Body of pancreas (tissue), 4 donors: ENCODE measurements at places on chromosomes 16 and 17.

- DNase-seq: no peak
- H3K4me1 ChIP-seq: peaks cover 13% of the 10 kb centered on the region
- no peak overlapping the region for H3K27ac ChIP-seq
- no peaks in the 10 kb centered on the region for H3K27me3 ChIP-seq
Observed at GRCh38 chr16:2865651-2866050, 7.7 kb upstream of the PRSS22 start.

DNA sequence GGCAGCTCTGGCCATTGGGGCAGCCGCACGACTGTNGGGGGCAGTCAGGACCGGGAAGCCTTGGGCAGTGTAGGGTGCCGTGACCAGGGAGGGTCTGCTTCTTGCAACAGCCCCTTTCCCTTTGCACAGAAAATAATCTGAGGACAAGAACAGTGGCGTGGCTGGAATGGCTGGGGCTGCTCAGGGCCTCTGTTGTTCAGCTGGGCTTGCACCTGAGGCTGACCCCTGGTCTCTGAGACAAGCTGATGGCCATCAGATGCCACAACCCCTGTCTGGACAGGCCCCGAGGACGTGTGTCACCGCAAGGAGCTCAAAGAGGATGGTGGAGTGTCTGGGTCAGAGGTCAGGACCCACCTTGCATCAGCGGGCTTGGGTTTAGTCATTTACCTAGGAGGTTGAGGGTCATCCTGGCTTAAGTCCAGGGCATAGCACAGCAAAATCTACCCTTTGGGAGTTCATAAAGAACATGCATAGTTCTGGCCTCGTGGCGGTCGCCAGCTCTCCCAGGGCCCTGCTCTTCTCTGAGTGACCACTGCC is 46.9 kb downstream of the METRNL start:
- H3K27me3 ChIP-seq: no peaks in the 10 kb centered on the region
- no peaks in the 10 kb centered on the region for H3K4me1 ChIP-seq
- DNase-seq: no peak
- H3K4me3 ChIP-seq: no peak overlapping the region

DNA sequence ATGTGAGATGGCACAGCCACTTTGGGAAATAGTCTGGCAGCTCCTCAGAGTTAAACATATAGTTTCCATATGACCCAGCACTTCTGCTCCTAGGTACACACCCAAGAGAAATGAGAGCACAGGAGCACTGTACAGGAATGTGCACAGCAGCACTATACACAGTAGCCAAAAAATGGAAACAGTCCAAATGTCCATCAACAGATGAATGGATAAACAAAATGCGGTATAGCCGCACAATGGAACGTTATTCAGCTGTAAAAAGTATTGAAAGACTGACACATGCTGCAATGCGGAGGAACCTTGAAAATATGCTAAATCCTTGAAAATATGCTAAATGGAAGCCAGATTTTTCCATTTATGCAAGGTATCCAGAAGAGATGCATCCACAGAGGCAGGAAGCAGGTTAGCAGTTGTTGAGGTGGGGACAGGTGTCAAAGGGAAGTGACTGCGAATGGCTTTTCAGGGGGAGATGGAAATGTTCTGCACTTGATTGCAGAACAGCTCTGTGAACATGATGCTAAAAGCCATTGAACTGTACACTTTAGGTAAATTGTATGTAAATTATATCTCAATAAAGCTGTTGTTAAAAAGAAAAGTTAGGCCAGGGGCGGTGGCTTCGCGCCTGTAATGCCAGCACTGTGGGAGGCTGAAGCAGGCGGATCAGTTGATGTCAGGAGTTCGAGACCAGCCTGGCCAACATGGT is 80.7 kb downstream of the MPRIP start:
- no peak overlapping the region for H3K4me3 ChIP-seq
- no peaks in the 10 kb centered on the region for H3K36me3 ChIP-seq
- no peak overlapping the region for H3K27ac ChIP-seq
- H3K4me1 ChIP-seq: peaks cover 33% of the 10 kb centered on the region
- DNase-seq: no peak
- no peaks in the 10 kb centered on the region for H3K27me3 ChIP-seq

DNA sequence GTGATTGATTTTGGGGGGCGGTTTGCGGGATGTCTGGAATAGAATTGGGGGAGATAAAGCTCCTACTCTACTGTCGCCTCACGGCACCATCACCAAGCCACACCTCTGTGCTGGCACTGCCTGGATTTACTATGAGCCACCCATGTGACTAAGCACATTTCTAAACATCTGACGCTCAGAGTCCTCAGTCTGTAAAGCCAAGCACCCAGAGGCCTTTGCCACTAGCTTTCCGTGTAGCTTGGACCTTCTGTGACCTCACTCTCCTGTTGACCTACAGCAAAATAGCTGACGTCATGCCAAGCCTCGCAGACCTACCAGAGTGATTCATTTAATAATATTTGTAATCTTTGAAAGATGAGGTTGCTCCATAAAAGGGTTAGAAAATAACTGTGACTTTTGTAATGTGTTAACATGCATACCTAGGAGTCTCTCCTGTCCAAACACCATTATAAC is 38.5 kb upstream of the MYOCD start:
- H3K27ac ChIP-seq: no peak overlapping the region
- no peaks in the 10 kb centered on the region for H3K4me1 ChIP-seq
- no peaks in the 10 kb centered on the region for H3K36me3 ChIP-seq
- no peak overlapping the region for H3K4me3 ChIP-seq
- H3K27me3 ChIP-seq: no peaks in the 10 kb centered on the region

DNA sequence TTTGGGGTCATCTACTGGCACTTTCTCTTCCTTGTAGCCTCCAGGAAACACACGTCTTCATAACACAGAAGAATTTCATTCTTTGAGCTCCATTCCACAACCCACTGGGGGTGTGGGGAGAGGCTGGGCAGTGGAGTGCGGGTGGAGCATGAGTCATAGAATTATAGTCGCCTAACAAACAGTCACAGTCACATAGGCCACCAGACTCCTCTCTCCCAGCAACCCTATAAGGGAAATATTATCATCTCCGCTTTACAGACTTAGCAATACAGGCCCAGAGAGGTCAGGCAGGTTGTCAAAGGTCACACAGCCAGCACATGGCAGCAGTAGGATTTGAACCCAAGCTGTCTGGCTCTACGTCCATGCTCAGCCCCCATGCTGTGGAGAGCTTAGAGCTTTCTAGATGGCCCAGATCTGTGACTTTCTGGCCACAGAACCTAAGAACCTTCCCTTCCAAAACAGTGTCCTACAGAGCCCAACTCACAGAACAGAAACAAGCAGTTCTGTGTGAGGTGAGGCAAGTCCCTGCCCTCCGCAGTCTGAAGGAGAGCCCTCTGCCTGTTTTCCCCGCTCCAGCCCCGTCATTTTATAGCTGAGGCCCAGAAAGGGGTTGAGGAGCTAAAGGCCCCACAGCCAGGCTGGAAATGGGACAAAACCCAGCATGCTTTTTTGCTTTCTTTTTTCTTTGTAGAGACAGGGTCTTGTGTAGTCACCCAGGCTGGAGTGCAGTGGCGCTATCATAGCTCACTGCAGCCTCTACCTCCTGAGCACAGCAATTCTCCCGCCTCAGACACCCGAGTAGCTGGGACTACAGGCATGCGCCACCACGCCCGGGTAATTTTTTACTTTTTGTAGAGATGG is 10.7 kb upstream of the LITAF start:
- no peaks in the 10 kb centered on the region for H3K36me3 ChIP-seq
- no peak overlapping the region for H3K4me3 ChIP-seq
- H3K4me1 ChIP-seq: peaks cover 9% of the 10 kb centered on the region
- H3K27ac ChIP-seq: peak overlapping the region; percentile 71
- peak; percentile 40 for DNase-seq
- no peaks in the 10 kb centered on the region for H3K27me3 ChIP-seq

DNA sequence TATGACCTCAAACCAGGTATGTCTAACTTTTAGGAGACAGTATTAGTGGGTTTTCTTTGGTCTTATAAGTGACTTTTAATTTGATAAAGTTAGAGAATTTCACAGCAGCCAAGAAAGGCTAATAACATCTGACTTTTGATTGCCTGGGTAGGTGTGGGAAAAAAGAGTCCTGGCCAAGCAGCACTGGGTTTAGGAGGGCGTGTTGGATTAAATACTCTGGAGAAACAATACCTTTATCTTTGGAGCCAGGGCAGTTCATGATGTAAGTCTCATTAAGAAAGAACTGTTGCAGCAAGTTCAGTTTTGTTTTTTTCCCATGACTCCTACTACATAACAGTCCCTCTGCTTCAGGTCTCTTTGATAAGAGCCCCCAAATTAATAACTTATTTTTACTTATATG is 26.7 kb upstream of the MRC2 start:
- no peaks in the 10 kb centered on the region for H3K27me3 ChIP-seq
- no peaks in the 10 kb centered on the region for H3K4me1 ChIP-seq
- peaks cover 16% of the 10 kb centered on the region for H3K36me3 ChIP-seq
- DNase-seq: no peak

DNA sequence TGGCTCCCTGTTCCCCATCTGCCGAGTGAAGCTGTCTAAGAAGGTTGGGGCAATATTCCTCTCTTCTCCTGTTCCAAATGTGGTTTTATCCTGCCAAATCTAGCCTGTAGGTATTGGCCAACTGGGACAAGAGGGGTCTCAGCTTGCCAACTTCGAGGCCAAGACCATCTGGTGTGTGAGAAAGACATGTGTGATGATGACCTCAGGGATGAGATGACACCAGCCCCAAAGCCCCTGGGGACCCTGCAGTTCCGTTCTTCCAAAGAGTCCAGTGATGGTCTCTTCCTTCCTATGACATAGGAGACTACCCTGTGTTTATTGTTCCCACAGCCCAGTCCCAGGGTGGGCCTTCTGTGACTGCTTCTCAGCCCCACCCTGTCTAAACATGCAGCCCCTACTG is 34.8 kb upstream of the ADAMTS18 start:
- H3K27me3 ChIP-seq: no peaks in the 10 kb centered on the region
- H3K4me3 ChIP-seq: no peak overlapping the region
- H3K27ac ChIP-seq: no peak overlapping the region
- no peaks in the 10 kb centered on the region for H3K4me1 ChIP-seq
- DNase-seq: no peak

- H3K4me1 ChIP-seq: peaks cover 17% of the 10 kb centered on the region
- peak overlapping the region; percentile 73 for H3K27ac ChIP-seq
- DNase-seq: peak; percentile 45
- H3K4me3 ChIP-seq: peak overlapping the region; percentile 45
Observed at GRCh38 chr16:89827383-89828198, 684 bp upstream of the SPIRE2 start.

DNA sequence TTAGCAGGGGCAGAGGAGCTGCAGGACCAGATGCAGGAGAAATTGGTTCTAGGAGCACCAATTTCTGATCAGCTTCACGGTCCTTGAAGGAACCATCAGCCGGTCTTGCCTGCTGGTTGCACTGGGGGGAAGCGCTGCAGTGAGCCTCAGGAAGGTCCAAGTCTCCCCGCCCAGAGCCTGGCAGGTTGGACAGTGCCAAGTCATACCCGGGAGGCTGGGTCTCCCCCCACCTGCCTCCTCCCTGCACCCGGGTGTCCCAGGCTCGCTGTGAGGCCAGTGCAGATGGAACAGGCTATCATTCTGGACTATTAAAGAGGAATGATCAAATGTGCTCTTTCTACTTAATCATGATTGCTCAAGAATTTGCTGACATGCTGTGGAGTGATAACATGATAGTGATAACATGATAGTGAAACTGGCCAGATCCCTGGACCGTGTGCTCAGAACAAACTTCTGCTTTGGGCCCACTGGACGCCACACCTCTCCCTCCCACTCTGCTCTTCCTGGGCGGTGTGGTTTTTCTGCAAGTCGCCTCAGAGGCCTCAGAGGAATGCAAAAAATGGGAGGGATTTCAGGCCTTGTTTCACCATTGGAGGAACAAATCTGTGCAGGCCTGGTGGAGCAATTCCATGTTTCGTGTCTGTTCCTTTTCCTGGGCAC is 236.0 kb downstream of the IRF8 start:
- no peaks in the 10 kb centered on the region for H3K27me3 ChIP-seq
- no peak for DNase-seq
- H3K27ac ChIP-seq: no peak overlapping the region
- no peaks in the 10 kb centered on the region for H3K4me1 ChIP-seq
- H3K36me3 ChIP-seq: no peaks in the 10 kb centered on the region
- H3K4me3 ChIP-seq: no peak overlapping the region

DNA sequence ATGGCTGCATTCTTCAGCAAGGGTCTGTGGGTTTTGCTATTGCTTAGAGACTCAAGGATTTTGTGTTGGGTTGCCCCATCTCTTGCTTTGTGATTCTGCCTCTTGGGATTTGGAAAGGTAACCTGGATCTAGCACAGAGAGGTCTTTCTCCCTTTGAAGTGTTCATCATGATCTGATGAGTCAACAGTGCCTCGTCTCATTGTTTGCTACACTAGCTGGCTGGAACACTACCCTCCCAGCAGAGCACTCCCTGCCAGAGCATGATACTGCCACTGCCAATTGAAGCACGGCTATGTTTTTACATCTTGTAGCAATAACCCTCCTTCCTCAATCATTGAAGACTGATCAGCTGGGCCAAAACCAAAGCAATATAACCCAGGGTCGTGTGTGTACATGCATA is 361.0 kb downstream of the CDH13 start:
- H3K4me1 ChIP-seq: no peaks in the 10 kb centered on the region
- H3K36me3 ChIP-seq: no peaks in the 10 kb centered on the region
- H3K27me3 ChIP-seq: no peaks in the 10 kb centered on the region
- no peak overlapping the region for H3K27ac ChIP-seq

GRCh38 chr17:64496786-64497564 is at the start of gene POLG2:
TSS of gene POLG2 (minus strand) at chr17:64497054. CDS start at chr17:64496968, 86 bp downstream.
- peak within 1 kb of the TSS; percentile 65 for H3K27ac ChIP-seq
- DNase-seq: peak; percentile 95
- H3K27me3 ChIP-seq: no peaks in the 10 kb centered on the region

- peaks cover 18% of the 10 kb centered on the region for H3K36me3 ChIP-seq
- peaks cover 13% of the 10 kb centered on the region for H3K4me1 ChIP-seq
- no peak overlapping the region for H3K4me3 ChIP-seq
- DNase-seq: no peak
Observed at GRCh38 chr16:3793161-3793576, 75.8 kb upstream of the TRAP1 start.

DNA sequence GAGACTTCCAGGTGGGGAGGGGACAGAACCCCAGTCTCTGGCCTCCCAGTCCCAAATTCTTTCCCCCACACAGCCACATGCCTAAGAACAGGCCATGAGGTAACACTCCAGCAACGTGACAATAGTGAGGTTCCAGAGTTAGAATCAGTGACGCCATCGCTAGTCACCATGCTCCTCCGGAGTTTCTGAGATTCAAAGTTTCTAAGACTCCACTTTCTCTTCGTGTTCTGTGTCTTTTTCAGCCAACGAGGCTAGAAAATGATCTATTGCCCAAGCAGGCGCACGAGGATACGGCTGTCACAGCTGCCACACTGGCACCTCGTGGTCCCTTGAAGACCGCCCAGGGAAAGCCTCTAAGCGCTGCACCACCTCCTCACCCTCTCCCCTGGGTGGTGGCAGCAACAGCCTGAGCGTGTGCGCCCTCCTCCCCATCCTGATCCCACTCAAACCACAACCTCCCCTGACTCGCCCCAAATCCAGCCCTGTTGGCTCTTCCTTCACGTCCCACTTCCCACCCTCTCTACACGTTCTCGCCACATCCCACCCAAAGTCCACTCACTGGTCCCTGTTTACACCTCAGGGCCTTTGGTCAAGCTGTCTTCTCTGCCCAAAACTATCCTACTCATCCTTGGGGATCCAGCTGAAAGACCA is 1.0 kb downstream of the MCRIP1 start:
- peak overlapping the region; percentile 61 for H3K4me3 ChIP-seq
- H3K27me3 ChIP-seq: no peaks in the 10 kb centered on the region
- DNase-seq: no peak
- H3K27ac ChIP-seq: peak overlapping the region; percentile 59

GRCh38 chr16:78494674-78495073 is 395.2 kb downstream of the WWOX start:
- H3K4me1 ChIP-seq: no peaks in the 10 kb centered on the region
- H3K36me3 ChIP-seq: no peaks in the 10 kb centered on the region
- DNase-seq: no peak
- H3K4me3 ChIP-seq: no peak overlapping the region
